ENCODE measurements at places on chromosomes 7 and 10.

DNA sequence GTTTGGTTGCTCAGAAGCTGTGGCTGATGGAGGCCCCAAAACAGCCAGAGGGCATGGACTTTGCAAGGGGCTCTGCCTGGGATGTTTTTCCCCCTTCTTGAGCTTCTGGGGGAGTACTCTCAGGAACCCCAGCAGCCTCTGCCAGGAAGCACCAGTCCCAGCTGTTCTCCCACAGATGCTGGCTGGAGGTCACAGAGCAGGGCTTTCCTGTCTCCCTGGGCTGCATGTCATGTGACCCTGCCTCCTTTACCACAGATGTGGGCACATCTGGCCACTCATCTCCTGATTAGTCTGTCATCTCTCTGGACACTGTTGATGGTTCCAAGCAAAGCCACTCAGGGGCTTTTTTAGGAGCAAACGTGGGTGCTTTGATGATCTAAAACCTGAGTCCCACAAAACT, 136.7 kb downstream of the NEURL1 start:
- DNase-seq = no peak

GRCh38 chr10:123558651-123559050, 107.5 kb upstream of the GPR26 start:
- DNase-seq = no peak

GRCh38 chr7:138465046-138465445, 5.0 kb downstream of the TRIM24 start:
- no peak for DNase-seq

DNA sequence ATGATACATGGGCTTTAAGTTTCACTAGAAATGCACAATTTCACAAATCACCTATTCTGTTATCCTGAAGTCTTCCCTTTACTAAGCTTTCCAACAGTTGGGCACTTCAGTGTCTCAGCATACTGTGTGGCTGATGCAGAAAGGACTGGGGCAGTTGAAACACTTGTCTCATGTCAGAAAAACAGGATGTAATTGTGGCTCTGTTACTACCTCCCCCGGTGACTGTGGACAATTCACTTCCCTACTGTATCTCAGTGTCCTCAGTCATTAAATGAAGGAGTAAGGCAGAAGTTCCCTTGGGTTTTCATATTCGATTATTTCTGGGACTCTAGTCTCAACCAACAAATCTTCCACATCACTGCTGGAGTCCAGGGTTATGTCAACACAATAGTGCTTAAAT, 17.9 kb downstream of the ANKRD22 start:
- DNase-seq = no peak

DNA sequence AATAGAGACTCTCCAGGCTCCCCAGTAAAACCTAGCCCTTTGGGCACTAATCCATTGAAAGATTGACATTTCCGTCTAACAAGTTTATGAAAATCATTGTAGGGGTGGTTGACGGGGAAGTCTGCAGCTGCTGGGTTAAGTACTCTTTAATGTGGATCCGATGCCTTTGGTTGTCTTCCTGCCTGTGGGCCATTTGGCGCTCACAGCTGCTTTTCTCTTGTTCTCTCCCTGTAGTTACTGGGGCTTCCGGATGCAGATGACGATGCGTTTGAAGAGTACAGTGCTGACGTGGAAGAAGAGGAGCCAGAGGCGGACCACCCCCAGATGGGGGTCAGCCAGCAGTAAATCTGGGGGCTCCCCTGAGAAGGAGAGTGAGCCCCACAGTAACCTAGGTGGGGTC, 22.4 kb downstream of the MTURN start:
- peak; percentile 77 for DNase-seq

- no peak for DNase-seq
Measured at GRCh38 chr7:17940951-17941431, 697 bp upstream of the SNX13 start.

DNA sequence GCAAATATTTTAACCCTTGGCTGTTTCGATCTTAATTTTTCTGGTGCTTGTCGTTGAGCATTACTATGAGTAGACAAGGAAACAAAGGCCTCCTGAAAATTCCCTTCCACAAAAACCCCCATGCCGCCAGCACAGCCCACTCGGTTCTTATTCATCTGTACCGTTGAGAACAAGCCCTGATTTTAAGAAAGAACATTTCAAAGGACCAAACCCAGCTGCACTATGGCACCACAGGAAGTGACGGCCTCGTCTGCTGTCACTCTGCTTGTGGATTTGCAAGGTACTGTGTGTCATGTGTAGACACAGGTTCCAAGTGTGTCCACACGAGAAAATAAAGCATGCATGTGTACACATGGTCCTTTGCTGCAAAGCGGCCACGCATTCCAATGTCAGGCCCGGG, 285.2 kb downstream of the DNAJB6 start:
- DNase-seq = no peak

DNA sequence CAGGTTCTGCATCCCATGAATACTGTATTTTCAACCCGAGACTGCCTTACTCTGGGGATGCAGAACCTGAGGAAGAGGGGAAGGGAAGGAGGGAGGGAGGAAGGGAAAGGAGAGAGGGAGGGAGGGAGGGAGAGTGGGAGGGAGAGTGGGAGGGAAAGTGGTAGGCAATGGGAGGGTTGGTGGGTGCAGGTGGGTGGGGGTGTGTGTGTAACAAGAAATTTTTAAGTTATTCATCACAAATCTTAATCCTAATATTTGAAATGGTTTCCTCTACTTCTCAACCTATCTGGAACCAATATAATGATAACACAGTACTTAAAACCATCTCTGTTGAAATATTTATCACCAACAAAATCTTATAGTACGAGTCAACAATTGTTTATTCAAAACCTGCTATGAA, 68.0 kb downstream of the PDSS1 start:
- no peak for DNase-seq

GRCh38 chr7:43592326-43592725, 9.4 kb downstream of the STK17A start:
- no peak for DNase-seq

DNA sequence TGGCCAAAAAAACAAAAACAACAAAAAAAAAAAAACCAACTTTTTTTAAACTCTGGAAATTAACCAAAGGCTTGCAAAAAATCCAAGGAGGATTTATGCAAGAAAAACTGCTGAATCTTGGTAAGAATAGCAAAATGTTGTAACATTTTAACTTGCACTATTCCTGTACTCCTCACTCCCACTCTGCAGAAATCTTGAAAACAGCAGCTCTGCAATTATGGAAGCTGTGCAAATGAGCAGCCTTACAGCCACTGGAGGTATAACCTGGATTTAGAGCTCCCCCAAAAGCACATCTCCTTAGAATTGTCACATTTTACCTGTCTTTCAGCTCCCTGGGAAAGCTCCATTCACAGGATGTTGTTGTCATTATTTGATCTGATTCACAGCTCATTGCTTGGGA, 41.8 kb upstream of the LRGUK start:
- no peak for DNase-seq

GRCh38 chr10:74086317-74086716, 64.3 kb downstream of the AP3M1 start:
- no peak for DNase-seq

- DNase-seq = no peak
Measured at GRCh38 chr7:81221527-81222217, 302.8 kb upstream of the SEMA3C start.

GRCh38 chr10:133405844-133406527, 12.0 kb downstream of the MTG1 start:
- no peak for DNase-seq

DNA sequence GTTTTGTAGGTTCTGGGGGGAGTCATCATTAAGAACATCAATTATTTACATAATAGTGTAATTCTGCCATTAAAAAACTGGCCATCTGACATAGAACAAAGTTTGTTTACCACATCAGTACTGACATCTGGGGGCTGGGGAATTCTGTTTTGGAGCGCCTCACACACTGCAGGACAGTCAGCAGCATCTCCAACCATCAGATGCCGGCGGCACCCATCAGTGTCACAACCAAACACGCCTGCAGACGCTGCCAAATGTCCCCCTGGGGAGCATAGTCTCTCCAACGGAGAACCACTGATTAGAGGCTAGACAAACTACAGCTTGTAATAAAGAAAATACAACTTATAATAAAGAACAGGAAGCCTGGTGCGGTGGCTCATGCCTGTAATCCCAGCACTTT, 26.0 kb downstream of the GNA12 start:
- no peak for DNase-seq

DNA sequence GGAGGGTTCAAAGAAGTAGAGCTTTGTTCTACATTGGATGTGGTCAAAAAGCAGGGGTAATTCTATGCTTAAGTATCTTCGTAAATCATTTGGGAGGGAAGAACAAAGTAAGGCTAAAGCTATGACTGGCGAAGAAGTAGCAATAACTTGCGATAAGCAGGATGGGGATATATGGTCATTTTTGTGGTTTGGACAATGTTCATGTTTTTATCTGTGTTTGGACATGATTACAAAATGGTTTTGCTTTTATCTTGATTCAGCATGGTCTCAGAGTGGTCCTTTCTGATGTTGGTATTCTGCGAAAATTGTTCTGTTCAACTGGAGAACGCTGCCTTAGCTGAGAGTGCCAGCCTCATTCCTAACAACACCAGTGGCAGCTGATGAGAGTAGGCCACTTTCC, 208.8 kb downstream of the SEMA3A start:
- no peak for DNase-seq

DNA sequence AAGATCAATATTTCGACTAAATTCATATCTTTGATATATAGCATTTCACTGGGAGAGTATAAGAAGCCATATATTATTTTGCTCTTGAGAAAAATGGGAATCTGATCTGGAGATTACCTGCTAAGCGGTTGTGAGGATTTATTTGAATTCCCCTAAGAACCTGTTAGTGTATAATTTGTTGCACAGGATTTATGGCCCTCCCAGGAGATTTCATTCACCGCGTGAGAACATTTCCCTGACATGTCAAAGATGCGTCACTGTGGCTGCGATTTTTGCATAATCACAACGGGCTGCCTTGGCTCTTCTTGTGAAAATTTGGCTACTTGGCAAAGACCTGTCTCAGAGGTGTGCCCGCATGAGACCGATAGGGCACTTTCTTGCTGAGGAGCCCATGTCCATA, 184.7 kb upstream of the PFKP start:
- DNase-seq = no peak

DNA sequence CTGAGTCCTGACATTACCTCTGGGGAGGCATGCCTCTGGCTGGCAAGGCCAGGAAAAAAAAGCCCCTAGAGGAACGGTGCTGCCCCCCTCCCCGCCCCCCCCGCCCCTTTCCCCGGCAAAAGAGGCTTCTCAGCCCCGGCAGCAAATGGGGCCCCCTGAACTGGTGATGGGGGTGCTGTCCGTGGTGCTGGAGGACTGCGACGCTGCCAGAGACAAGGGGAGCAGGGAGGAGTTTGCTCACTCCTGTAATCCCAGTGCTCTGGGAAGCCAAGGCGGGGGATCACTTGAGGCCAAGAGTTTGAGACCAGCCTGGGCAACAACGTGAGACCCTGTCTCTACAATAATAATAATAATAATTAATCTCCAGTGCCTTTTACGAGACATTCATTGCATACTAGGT, 23.7 kb downstream of the SRRM3 start:
- DNase-seq = peak; percentile 13

DNA sequence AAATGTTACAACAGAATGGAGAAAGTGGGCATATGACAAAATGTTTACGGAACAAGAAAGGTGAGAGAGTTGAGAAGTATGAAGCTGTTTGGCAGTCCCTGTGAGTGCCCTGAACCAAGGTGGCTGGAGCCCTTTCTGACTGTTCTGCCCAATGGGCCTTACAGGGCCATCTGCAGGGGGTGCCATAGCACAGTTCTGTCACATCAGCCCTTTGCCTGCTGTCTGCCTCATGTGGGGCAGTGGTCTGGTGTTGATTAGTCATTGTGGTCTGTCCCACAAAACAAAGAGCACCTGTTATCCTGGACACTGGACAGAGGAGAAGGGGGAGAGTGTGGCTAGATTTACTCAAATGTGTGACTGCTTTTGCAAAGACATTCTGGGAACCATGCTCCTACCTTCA, 51.5 kb upstream of the OSBPL3 start:
- no peak for DNase-seq

DNA sequence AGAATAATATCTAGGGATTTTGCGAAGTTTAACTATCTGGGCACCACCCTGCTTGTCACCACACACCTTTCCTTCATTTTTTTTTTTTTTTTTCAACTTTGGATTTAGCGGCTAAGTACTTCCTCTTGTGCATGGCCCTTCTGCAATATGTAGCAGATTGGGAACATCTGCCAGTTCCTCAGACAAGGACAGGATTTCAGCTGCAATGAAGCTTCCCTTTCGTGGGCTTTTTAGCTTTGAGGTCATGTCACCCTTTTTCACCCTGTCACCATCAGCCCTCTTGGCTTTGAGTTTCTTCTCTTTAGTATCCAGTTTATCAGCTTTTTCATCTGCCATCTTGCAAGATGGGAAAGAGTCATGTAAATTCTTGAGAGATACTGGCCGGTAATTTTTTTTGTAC, 81.6 kb upstream of the ETV1 start:
- DNase-seq = no peak

DNA sequence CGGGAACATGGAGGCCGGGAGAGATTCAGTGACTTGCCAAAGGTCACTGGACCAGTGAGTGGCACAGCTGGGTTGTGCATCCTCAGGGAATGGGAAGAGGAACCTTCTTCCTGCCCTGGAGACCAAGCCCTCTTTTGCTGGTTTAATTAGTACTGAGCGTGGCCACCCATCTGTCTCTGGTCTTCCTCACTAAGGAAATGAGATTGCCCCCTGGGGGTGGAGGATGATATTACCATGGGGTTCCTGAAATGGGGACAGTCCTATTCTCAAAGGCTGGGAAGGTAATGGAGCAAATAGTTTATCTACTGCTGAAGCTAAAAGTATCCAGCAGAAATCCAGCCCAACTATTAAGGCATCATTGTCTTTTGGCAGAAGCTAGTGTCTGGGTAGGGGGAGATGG, 98.6 kb upstream of the FGFR2 start:
- peak; percentile 6 for DNase-seq

GRCh38 chr10:47409866-47410256, 25.8 kb upstream of the ZNF488 start:
- no peak for DNase-seq

GRCh38 chr7:16657656-16658279, 11.8 kb downstream of the BZW2 start:
- DNase-seq = no peak

- DNase-seq = no peak
Measured at GRCh38 chr10:84563355-84563754, 235.0 kb downstream of the CCSER2 start.

DNA sequence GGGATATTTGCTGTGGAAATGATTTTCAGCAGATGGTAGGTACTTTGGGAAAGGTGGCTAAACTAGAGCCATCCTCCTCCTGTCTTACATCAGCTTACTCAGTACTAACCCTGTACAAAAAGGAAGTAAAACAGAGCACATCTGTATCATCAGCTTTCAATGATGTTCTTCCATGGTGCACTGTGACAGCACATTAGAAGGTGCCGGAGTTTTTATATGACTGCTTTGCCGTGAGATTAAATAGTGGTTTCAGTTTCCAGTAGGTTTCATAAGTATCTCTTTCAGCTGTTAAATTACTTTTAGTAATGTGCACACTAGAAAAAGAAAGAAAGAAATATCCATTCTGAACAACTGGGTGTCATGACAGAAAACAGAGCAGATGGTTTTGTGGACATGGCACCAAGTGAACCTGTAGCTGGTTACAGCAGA, 86.5 kb downstream of the ARID5B start:
- DNase-seq = no peak
